ENCODE measurements at places on chromosomes 6 and 20.

- DNase-seq, result no peak
Measured at GRCh38 chr6:82597201-82597600, 233.6 kb downstream of the TPBG start.

DNA sequence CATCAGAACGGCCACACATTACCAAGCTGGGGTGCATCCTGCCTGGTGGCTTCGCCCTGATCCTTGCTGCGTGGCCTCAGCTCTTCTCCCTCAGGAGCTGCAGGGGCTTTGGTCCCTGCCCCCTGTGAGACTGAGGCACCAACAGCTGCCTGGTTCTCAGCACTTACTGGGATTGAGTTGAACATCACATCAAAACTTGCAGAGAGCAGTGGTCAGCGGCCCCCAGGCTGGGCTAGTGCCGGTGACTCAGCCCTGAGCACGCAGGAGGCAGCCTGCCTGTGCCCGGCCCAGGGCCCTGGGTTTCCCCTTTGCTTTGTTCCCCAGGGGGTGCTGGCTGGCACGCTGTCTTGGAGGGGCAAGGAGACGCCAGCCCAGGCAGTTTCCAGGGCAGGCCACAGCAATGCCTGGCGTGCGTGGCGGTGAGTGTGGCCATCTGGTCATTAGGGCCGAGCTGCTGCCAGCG, 63.3 kb downstream of the DLL1 start:
- DNase-seq, result no peak

- no peak for DNase-seq
Measured at GRCh38 chr6:4030669-4031068, 48.3 kb downstream of the FAM217A start.

DNA sequence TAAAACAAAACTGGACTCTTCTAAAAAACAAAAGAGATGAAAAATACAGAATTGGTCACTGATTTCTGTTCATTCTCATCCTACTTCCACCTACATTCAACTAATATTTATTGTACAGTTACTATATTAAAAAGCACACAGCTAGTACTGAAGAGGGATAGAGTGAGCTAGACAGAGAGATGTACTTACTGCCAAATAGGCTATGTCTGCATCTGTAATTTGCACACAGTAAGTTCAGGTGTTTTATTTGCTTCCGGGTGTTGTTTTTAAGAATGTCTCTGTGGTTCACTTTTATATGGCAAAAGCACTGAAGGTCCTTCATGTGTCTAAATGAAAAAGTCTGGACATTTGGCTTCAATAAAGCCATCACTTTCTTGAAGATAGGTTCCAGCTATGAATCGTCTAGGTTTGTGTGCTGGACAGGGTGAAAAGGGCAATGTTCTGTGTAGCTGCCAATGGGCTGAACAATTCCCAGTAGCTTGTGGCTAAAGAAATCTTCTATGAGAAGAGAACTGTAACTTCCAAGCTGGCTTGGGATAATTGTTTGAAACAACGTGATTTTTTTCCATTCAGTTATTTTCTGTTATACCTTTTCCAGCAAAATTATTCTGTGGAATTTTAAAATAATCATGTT, 47.3 kb downstream of the EPB41L2 start:
- no peak for DNase-seq

GRCh38 chr6:114055763-114056162, 84.8 kb upstream of the HDAC2 start:
- DNase-seq, result no peak

DNA sequence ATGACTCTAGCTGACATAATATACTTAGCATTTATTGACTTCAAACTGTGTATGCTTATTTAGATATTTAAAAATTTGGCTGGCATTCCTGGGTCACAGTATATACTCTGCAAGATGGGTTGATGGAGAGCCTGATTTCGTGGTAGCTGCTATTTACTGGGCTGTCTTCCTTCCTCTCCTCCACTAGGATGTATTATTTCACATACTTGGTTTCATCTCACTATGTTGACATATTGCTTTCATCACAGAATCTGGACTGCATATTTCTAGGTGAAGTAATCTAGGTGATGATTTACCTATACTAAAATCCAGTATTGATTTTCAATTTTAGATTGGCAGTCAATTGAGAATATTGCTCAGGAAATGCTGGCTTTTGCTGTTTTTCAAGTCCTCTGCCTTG, 15.7 kb downstream of the AFDN start:
- DNase-seq, result no peak

DNA sequence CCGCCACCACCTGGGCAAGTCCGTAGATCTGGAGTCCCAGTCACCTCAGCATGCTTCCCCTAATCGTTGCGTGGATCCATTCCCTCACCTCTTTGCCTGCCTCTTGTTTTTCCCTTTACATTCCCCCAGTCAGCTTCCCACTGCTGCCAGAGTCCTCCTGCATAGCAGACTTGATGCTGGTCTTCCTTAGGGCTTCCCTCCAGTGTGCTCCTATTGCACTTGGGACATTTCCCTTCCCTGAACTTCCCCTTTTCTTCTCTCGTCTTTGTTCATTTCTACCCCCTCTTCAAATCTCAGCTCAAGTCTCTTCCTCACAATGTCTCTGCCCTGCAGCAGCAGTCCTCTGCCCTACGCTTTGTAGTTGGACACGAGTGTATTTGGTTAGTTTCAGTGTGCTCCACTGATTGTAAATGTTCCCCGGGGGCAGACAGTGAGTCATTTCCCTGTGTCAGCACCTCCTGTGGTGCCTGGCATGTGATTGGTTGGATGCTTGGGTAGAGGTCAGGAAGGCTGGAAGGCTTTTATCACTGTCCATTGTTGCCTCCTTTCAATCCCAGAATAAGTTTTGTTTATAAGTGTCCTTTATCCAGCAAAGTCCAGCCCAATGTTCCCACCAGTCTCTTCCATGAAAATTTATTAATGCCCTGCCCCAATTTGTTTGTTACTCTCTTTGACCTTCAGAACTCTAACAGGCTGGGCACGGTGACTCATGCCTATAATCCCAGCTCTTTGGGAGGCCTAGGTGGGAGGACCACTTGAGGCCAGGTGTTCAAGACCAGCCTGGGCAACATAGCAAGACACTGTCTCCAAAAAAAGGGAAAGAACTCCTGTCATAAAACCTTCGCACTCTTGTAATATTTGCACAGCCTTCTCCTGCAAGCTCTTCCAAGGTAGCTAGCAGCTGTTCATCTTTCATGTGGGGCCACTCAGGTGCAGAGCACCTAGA, 38.3 kb downstream of the FAM120B start:
- no peak for DNase-seq

- no peak for DNase-seq
Measured at GRCh38 chr20:6134592-6134991, 11.8 kb upstream of the FERMT1 start.

DNA sequence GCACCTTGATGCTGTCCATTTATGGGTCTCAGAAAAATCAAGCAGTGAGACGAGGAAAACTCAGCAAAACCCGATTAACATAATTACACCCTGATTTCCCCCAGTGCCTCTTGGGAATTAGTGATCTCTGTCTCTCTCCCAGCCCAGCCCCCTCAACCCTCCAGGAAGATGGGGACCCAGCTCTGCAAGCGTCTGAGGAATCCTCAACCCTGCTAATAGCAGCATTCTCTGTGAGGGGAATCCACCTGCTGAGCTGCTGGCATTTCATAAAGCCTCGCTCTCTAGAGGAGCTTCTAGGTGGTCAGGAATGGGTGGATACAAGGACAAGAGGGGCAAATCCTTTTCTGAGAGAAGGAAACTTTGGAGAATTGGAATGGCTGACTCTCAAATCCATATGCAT, 13.9 kb downstream of the NR2E1 start:
- no peak for DNase-seq

- DNase-seq, result no peak
Measured at GRCh38 chr6:156557251-156557910, 219.8 kb upstream of the ARID1B start.

GRCh38 chr20:40843251-40843650, 154.2 kb upstream of the MAFB start:
- DNase-seq, result no peak

DNA sequence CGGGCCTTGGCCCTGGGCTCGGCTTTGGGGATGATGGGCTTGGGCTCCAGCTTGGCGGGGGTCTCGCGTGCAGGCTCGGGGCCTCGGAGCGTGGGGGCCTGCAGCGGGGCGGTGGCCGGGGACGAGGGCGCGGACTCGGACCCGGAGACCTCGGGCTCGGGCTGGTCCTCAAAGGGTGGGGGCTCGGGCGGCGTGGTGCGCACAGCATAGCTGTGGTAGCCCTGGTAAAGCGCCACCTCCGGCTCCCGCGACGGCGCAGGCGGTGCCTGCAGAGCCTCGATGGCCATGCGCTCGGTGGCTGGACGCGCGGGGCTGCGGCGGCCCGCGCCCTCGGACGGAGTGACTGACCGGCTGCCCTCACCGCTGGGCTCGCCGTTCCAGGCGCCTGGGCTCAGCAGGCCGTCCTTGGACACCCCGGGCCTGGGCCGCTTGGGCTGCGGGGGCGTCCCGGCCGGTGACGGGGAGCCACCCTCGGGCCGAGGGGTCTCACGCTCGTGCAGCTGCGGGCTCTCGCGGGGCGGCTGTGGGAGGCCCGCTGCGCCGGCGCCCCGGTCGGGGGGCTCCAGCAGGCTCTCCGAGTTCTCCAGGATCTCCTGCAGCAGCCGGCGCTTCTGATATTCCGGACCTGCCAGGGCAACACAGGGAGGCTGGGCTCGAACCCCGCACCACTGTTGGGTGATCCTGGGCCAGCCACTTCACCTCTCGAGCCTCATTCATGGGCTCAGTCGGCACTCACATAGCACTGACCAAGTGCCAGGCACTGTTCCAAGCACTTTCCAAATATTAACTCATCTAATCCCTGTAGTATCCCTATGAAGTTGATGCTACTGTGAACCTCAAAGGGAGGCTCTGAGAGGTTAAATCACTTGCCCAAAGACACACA, 71.0 kb downstream of the JPH2 start:
- DNase-seq, result no peak

DNA sequence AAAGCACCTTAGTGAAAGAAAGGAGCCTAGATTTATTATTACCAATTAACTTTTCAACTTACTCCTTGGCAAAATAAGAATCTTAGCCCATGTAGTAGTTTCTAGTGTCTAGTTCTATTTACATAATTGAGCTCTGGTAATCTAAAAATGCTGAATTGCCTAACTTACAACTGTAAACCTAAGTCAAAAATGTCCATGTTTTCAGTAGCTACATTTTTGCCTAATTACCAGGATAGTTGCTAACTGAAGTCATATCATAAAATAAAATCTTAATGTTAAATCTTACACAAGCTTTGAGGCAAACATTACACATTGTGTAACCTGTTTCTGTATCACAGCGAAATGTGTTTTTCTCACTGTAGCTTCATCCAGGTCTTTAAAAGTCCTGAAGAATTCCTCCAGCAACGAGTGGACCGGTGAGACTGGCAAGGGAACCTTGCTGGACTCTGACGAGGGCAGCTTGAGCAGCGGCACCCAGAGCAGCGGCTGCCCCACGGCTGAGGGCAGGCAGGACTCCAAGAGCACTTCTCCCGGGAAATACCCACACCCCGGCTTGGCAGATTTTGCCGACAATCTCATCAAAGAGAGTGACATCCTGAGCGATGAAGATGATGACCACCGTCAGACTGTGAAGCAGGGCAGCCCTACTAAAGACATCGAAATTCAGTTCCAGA, 7.6 kb upstream of the CLDN20 start:
- DNase-seq, result no peak

GRCh38 chr6:131937703-131938631, 13.2 kb downstream of the CCN2 start:
- no peak for DNase-seq

GRCh38 chr6:147675281-147675680, 166.8 kb downstream of the SAMD5 start:
- no peak for DNase-seq

- DNase-seq, result no peak
Measured at GRCh38 chr20:24314053-24314452, 155.4 kb upstream of the SYNDIG1 start.

GRCh38 chr6:98605705-98606104, 228.7 kb upstream of the POU3F2 start:
- no peak for DNase-seq

DNA sequence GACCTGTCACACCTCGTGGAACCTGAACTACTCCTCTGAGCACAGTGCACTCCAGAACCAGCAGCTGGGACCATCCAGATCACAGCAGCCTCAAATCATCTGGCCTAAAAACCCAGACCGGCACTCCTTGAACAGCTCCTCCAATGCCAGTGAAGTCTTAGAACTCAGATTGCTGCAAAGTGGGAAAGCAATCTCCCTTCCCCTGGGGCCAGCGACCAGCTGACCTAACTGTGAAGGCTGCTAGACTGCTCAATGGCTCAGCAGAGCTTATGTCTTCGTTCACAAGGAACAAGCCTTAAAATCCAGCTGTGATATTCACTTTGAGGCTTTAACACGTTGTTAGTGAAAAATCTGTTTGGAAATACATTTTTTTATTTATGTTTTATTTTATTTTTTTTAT, 243.2 kb downstream of the ANKRD60 start:
- no peak for DNase-seq

GRCh38 chr6:169421586-169422264, 168.1 kb upstream of the THBS2 start:
- DNase-seq, result no peak

GRCh38 chr6:2416128-2416712, 170.8 kb upstream of the GMDS start:
- DNase-seq, result no peak

GRCh38 chr6:142737368-142738034, 207.5 kb downstream of the HIVEP2 start:
- DNase-seq, result no peak

DNA sequence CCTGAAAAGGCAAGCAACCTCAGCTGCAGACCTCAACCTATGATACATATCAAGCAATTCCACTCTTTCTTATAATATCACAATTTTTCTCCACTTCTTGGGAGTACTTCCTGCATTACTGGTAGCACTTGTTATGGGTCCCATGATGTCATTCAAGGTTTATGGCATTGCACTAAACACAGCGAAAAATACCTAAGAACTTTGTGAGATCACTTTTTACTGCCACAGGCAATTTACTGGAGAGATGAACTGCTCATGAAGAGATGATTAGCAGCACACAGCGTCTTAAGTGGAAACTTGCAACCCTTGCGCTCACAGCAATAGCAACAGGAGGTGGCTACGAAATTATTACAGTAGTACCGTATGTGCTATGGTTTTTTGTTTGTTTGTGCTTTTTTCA, 19.3 kb upstream of the RIMS4 start:
- DNase-seq, result no peak

DNA sequence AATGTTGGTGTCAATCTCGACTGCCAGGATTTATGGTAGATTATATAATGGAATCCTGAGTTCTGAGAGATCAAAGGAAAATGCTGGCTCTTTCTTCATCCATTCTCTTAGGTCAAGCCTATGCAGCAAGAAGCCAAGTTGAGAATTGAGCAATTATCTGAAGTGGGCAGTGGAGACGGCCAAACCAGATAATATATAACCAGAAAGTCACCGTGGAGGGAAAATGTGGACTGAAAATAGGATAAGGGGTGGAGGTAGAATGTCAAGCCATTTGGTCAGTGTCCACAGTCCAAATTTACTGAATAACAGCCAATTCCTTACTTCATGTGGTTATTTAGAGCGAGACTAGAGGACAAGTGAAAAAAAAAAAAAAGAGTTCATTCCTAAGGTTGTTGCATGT, 107.8 kb upstream of the ESR1 start:
- DNase-seq, result no peak

Data from activated T-helper 1 cell treated with anti-CD3 and anti-CD28 coated beads, Interleukin-2, amount 50 U/mL, for 16 hours (primary cell).